ENCODE measurements at places on chromosomes 5 and 9. TPM values are rescaled to one million over a fixed set of nuclear protein-coding genes. Genes with fewer than 3 reads are reported as not detected.

The TSSK1B gene
- polyA plus RNA-seq: not detected

The LIFR gene
- polyA plus RNA-seq: 27.1 TPM

The EPB41L4A gene
- polyA plus RNA-seq: 10.5 TPM

The TMC1 gene
- 0.12 TPM for polyA plus RNA-seq

The ZNF169 gene
- polyA plus RNA-seq: 4.9 TPM

The HOMER1 gene
- 2.8 TPM for polyA plus RNA-seq

The ENTREP1 gene
- polyA plus RNA-seq: 24.5 TPM

The GABRA1 gene
- polyA plus RNA-seq: not detected

DNA sequence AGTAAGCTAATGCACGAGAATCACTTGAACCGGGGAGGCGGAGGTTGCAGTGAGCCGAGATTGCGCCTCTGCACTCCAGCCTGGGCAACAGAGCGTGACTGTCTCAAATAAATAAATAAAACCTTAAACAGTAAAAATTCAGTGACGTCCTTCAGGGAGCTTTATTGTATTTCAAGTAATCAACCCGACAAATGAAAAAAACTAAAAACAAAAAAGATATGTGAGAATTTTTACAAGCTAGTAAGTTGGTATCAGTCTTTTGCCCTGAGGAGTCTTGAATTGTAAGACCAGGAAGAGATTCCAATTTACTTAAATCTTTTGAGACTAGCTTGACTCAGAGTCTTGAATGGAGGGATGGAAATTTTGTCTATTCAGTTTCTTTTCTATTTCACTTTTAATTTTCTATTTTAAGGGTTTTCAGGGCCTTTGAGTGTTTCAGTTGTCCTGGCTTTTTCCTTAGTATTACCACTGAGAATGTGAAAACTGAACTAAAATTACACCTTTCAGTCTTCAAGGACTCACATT, 126.0 kb upstream of the DHFR start:
- no peak for DNase-seq

DNA sequence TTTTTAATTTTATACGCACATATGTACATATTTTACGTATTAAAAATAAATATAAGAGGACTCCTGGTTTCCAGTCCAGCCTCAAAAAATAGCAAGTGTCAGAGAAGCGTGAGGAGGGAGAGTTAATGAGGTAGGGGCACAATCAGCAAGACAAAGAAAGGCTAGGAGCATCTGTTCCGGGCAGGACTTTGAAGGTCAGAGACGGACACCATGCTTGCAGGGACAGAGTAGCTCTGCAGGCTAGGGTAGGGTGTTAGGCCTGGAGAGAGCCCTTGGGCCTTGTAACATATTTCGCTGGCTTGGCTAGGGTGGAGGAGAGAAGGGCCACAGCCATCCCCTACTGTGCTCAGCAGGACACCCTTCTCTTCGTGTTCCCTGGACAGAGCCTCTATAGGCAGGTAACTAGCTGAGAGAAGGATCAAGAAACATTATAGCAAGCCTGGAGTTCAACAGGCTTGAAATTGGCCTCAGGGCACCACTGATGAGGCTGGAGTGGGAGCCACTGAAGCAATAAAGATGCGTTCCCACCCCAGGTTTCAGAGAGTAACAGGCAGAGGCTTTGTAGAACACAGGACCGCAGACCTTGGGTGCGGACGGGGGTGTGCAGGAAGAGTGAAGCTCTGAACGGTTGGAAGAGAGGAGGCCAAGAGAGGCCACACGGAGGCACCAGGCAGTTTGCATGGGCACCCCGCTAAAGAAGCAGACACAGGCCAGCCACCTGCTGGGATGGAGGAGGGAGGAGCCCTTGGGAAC, 9.7 kb upstream of the IPPK start:
- DNase-seq: no peak

- DNase-seq: no peak
Measured at GRCh38 chr5:63111891-63112290, 533.3 kb downstream of the LRRC70 start.

DNA sequence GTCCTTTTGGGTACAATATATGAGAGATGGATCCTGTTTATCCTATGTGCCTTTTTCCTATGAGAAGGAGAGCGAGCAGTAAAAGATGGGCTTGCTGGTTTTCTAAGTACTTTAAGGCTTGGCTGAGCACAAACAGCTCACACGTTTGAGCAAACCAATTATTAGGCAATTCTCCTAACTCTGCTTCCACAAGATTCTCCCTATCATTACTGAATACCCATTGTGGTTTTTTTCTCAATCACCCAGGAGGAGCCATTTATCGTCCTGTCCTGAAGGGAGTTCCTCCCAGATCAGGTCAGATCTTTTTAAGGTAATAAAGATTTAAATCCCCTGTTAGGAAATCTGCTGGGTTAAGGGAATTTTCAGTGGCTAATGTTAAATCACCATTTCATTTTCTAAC, 19.4 kb upstream of the C1QTNF3 start:
- no peak for DNase-seq

GRCh38 chr5:147635882-147636728, 126.2 kb upstream of the DPYSL3 start:
- no peak for DNase-seq

GRCh38 chr5:150570333-150570732, 62.4 kb downstream of the NDST1 start:
- no peak for DNase-seq

DNA sequence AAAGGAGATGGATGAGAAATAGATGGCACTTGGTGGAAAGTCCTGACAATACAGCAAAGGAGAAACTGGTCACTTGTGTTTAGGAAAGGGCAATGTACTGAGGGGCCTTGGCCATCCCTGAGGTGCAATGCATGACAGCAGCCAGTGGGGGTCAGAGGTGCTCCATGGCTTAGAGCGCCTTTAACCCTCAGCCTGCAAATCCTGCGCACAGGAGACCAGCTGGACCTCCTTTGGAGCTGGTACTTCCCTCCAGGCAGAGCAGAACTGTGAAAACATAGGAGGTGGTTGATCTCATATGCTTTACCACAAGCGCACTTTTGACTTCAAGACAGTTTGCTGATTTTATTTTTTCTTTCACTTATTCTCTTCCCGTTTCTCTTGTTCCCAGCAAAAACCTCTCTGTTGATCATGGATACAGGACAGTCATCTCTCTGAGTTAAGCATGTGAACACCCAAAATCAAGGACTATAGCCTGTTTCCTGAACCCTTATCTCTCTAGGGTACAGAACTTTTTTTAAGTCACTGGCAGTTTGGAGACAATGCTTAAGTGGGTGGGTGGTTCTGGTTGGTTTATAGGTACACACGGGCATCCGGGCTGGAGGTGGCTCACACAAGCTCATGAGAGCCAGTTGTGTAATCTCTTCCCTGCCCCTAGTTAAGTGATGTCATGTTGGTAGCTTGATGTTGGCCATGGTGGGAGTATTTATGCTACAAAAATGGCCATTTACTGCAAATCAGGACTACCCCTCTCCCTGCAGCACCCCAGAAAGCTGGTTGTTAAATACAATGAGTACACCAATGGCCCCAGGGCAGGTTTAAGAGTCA, 37.6 kb upstream of the ANKRD55 start:
- DNase-seq: peak; percentile 87

- no peak for DNase-seq
Measured at GRCh38 chr5:42828671-42829070, 17.0 kb upstream of the SELENOP start.

- DNase-seq: no peak
Measured at GRCh38 chr9:33161589-33162132, 5.5 kb downstream of the B4GALT1 start.

GRCh38 chr5:126947146-126948010, 83.0 kb downstream of the MARCHF3 start:
- no peak for DNase-seq

DNA sequence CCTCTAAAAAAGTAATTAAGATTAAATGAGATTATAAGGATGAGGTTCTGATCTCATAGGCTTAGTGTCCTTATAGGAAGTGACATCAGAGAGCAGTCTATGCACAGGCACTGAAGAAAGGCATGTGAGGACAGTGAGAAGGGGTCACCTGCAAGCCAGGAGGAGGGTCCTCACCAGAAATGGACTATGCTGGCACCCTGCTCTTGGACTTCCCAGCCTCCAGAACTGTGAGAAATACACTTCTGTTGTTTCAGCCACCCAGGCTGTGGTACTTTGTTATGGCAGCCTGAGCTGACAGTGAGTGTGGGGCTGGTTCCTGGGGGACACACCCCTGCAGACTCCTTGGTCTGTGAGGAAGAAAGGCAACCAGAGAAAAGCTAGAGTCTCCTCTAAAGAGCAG, 34.7 kb upstream of the IL6ST start:
- DNase-seq: no peak

DNA sequence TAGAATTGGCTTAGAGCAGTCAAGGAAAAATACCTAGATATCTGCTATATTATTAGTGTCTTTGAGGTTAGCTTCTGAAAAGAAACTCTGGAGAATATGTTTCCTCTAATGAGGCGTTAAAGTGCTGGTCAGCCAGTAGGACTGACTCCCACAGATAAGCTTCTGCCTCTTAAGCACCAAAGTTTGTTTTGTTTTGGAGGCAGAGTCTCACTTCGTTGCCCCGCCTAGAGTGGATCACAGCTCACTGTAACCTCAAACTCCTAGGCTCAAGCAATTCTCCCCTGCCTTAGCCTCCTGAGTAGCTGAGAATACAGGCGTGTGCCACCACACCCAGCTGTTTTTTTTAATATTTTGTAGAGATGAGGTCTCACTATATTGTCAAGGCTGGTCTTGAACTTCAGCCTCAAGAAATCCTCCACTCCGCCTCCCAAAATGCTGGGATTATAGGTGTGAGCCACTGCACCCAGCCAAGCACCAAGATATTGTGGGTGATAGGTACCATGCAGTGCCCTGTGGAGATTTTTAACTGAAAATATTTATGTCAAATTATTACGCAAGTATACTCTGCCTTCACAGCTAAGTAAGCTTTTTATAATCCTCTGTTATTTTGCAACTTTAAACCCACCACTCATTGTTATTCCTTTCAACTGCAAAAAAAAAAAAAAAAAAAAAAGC, 24.7 kb upstream of the TMEM171 start:
- no peak for DNase-seq

GRCh38 chr9:19023078-19023477, 9.9 kb downstream of the SAXO1 start:
- no peak for DNase-seq

All from ovary (tissue), 10 donors.